CD4-positive, CD25-positive, alpha-beta regulatory T cell (primary cell): ENCODE measurements at places on chromosomes 11 and 22. TPM values are rescaled to one million over a fixed set of nuclear protein-coding genes. Genes with fewer than 3 reads are reported as not detected.

The HTR3B gene
- not detected for polyA plus RNA-seq

The OR5T3 gene
- polyA plus RNA-seq: not detected

The MRGPRE gene
- polyA plus RNA-seq: not detected

The FOLR3 gene
- polyA plus RNA-seq: not detected

The HIC2 gene
- 0.49 TPM for polyA plus RNA-seq

The MUC6 gene
- 0.23 TPM for polyA plus RNA-seq

The OR51B6 gene
- polyA plus RNA-seq: not detected
